ENCODE measurements at places on chromosomes 4 and X. TPM values are rescaled to one million over a fixed set of nuclear protein-coding genes. Genes with fewer than 3 reads are reported as not detected.
A peak's percentile ranks its signal among the peaks of the same experiment; 100 is the strongest.

DNA sequence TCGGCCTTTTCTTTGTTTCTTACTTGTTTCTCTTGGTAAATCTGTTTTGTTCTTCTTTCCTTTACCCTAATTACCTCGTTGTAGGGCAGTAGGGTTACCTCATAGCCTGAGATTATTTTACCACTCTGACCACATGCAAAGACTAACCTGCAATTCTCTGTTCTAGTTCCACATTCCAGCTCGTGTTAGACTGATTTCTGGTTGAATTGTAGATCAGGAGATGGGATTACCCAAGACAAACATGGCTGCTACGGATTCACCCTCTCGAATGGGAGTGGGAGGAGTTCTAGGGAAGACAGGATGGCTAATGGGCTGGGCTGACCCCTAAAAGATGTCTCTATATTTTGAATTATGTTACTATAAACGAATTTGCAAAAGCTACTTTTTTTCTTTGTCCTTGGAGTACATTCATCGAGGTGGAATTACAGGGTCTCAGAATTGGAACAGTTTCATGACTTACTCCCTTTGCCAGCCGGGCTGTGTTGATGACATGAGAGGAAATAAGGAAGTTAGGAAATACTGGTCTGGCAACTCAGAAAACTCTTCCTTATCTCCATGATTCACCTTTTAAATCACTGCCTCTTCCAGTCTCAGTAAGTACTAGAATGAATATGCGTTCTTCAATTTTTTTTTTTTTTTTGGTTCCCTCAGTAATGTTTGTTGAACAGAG lies 36.7 kb upstream of the FBXW7 start:
- peaks cover 2% of the 10 kb centered on the region for H3K4me1 ChIP-seq
- H3K27ac ChIP-seq, result no peak overlapping the region
- DNase-seq, result no peak
- H3K27me3 ChIP-seq, result peaks cover 14% of the 10 kb centered on the region

DNA sequence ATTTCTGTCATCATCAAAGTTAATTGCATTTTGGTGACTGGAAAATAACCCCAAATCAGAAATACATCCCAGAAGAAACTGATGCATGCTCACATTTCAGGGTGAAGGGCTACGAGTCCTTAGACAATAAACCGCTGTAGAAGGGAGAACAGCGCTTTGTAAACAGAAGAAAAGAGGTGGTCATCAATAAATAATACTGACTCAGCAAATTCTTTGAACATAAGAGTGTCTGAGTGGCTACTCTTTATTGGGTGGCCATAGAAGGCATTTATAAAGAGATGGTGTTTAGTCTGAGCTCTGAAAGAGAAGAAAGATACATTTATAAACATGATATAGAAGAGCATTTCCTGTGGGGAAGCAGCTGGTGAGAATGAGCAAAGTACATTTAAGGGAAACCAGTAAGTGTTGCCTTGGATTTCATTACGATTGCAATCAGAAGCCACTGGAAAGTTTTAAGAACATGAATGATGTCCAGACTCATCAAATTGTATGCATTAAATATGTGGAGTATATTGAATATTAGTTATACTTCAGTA lies 246.9 kb upstream of the GIMD1 start:
- no peak overlapping the region for H3K27ac ChIP-seq
- no peaks in the 10 kb centered on the region for H3K27me3 ChIP-seq
- no peak overlapping the region for H3K4me3 ChIP-seq

DNA sequence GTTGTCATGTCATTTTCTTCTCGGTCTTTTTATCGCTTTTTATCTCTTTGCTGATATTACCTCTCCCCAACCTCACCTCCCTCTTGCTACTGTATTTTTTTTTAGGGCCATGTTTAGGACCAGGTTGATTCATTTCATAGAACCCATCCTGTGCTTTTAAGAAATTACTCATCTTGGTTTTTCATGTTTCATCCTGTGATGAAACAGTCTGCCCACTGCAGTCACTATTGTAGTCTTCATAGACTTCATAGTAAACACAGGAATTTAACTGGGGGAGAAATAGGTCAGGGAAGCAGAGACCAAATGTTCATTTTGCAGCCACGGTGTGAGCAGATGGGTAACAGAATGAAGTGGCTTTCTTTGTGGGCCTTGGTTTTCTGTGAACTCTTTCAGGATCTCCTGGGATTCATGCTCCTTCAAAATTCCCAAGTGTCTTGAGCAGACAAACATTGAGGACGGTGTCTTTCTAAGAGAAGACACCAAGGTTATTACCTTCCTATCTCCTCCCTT lies 161.8 kb downstream of the NAA11 start:
- DNase-seq, result no peak
- H3K27me3 ChIP-seq, result no peaks in the 10 kb centered on the region
- no peak overlapping the region for H3K27ac ChIP-seq
- H3K4me3 ChIP-seq, result no peak overlapping the region
- no peaks in the 10 kb centered on the region for H3K36me3 ChIP-seq

DNA sequence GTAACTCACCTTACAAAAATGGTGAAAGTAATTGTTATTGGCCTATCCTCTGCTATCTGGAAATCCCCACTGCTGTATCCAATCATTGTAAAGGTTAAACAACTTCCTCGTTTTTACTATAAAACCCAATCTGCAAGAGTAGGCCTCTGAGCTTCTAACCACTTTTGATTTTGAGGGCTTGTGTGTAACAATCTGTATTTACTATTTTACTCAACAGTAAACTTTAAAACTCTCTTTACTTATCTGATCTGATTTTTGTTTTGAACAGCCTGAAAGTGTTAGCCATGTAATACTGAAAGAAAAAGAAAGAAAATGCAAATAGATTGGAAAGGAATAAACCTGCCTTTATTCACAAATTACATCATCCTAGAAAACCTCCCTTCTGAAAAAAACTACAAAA lies 63.1 kb downstream of the SLC10A7 start:
- peaks cover 24% of the 10 kb centered on the region for H3K36me3 ChIP-seq
- H3K4me1 ChIP-seq, result peaks cover 11% of the 10 kb centered on the region
- DNase-seq, result no peak
- H3K27ac ChIP-seq, result peak overlapping the region; percentile 81
- no peaks in the 10 kb centered on the region for H3K27me3 ChIP-seq
- peak overlapping the region; percentile 53 for H3K4me3 ChIP-seq

DNA sequence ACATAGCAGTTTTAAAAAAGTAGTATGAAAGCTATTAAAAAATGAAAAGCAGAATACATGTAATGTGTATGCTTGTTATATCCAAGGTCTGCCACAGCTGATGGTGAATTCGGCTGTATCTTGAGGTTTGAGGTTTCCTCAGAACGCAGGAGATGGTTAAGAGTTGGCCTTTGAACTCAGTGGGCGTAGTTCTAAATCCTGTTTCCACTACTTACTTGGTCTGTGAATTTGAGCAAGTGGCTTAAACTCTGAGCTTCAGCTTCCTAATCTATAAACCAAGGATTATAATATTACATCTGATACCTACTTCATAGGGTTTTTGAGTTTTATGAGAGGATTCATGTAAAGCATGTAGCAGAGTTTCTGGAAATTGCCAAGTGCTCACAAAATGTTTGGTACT lies 125.2 kb downstream of the STIM2 start:
- H3K4me1 ChIP-seq, result peaks cover 25% of the 10 kb centered on the region
- no peak for DNase-seq
- no peaks in the 10 kb centered on the region for H3K27me3 ChIP-seq
- H3K27ac ChIP-seq, result peak overlapping the region; percentile 12
- peaks cover 19% of the 10 kb centered on the region for H3K36me3 ChIP-seq

FRAS1 gene
- 0.23 TPM for total RNA-seq

FRMPD4 gene
- total RNA-seq, result not detected

DNA sequence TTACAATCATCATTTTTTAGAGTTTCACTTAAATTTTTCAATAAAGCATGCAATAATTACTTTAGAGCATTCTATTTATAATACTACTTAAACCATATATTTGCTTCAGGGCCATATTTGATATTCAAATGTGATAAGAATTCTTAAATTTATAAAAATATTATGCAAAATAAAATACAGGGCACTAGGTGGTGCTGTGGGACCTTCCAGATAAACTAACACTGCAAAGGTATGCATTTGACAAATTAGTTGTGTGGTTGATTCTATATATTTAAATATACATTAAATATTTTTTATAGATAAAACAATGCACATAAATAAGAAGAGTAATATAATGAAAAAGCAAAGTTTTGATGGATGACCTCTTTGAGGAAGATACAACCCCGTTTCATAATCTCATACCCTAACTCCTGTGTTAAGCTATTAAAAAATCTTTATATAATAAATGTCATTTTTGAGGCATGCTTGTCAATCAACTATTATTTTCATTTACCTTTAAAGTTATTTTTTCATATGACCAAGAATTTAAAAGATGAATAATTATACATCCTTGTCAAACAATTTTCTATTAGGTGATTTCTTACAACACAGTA lies 128.4 kb downstream of the REELD1 start:
- no peaks in the 10 kb centered on the region for H3K36me3 ChIP-seq
- no peak overlapping the region for H3K4me3 ChIP-seq
- no peaks in the 10 kb centered on the region for H3K27me3 ChIP-seq
- H3K4me1 ChIP-seq, result peaks cover 6% of the 10 kb centered on the region
- no peak for DNase-seq

DNA sequence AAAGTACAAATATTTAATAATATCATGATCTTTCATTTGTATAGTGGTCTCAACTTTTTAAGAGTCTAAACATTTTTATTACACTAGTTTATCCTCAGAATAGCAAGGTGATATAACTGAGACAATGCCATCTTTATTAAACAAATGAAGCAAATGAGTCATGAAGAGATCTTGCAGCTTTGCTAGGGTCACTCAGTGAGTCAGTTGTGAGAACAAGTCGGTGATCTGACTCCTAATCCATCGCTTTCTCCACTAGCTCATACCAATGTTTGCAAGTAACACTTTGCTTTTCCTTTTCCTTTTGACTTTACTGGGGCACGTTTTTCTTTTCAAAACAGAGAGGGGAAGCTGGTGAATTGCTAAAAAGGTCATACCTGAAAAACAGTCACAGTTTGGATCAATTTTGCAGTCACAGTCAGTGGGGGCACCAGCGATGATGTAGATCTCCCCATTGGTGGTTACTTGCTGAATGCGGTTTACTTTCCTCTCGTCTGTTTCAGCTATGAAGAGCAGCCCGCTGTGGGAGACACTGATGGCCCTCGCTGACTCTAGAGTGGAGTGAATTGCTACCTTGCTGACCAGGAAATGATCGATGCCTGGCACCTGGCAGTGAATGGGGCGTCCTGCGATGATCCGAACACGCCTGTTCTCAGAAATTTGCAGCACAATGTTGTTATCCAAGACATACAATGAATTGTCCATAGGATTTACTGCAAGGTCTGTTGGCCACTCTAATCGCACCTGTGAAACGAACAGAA lies 75.7 kb downstream of the SH2D1A start:
- no peaks in the 10 kb centered on the region for H3K4me1 ChIP-seq
- peaks cover 2% of the 10 kb centered on the region for H3K36me3 ChIP-seq
- H3K27ac ChIP-seq, result no peak overlapping the region
- DNase-seq, result no peak

GRCh38 chr4:95651891-95652290 lies 103.1 kb upstream of the UNC5C start:
- H3K4me1 ChIP-seq, result no peaks in the 10 kb centered on the region
- no peak overlapping the region for H3K4me3 ChIP-seq
- no peaks in the 10 kb centered on the region for H3K36me3 ChIP-seq
- H3K27me3 ChIP-seq, result no peaks in the 10 kb centered on the region
- no peak overlapping the region for H3K27ac ChIP-seq
- DNase-seq, result no peak

PAGE5 gene
- total RNA-seq, result 0.83 TPM

- H3K4me3 ChIP-seq, result no peak overlapping the region
- no peak overlapping the region for H3K27ac ChIP-seq
- DNase-seq, result no peak
- H3K4me1 ChIP-seq, result no peaks in the 10 kb centered on the region
Measured at GRCh38 chrX:72254816-72255215, 16.0 kb upstream of the ERCC6L start.

- no peak overlapping the region for H3K4me3 ChIP-seq
- H3K4me1 ChIP-seq, result peaks cover 2% of the 10 kb centered on the region
- no peaks in the 10 kb centered on the region for H3K36me3 ChIP-seq
- H3K27me3 ChIP-seq, result peaks cover 8% of the 10 kb centered on the region
Measured at GRCh38 chr4:4260185-4260751, 12.2 kb upstream of the TMEM128 start.

DNA sequence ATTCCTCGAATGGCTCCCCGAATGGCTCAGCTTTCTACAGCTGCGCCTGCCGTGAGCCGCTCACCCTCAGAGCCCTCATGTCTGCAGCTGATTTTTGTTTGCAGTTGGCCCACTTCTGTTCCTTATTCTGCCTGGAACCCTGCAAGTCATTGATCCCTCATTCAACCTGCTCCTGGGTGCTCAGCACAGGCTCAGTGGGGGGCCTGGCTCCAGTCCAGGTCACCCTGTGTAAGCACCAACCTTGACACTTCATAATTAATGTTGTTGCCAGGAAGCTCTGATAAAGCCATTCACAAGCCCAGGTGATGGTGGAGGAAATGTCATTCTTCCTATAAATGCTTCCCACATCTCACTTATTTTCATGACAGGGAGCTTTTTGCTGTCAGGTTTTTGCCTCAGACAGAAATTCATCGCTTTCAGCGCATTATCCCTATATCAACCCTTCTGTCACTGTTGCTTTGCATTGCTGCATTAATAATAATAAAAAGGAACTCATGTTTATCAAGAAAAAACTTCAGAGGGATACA lies 85.7 kb downstream of the F11 start:
- no peak overlapping the region for H3K4me3 ChIP-seq
- H3K36me3 ChIP-seq, result no peaks in the 10 kb centered on the region
- no peak for DNase-seq

TMEM31 gene
- total RNA-seq, result not detected

DNA sequence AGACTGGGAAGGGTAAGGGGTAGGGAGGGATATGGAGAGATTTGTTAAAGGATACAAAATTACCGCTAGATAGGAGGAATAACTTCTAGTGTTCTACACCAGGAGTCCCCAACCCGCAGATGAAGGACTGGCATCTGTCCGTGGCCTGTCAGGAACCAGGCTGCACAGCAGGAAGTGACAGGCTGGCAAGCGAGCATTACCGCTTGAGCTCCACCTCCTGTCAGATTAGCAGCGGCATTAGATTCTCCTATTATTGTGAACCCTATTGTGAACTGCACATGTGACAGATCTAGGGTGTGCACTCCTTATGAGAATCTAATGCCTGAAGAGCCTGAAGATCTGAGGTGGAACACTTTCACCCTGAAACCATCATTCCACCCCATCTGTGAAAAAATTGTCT lies 27.9 kb upstream of the BBS7 start:
- H3K4me3 ChIP-seq, result no peak overlapping the region
- H3K36me3 ChIP-seq, result no peaks in the 10 kb centered on the region
- H3K27me3 ChIP-seq, result peaks cover 2% of the 10 kb centered on the region

DNA sequence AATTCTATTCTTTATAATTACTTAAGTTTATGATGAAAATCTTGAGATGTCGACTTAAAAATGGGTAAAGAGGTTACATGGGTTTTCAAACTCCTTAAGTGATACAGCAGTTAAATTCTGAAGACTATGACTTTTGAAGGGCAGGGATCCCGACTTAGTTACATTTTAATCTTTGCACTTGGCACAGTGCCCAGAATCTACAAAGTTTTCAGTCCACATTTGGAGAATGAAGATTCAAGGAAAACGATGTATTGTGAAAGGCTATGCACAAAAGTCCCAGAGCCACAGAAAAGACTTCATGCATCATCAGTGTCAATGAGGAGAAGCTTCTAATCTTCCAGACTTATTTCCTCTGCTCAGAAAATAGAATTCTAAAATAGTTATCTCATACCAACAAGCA lies 36.3 kb upstream of the GRPR start:
- DNase-seq, result no peak
- peaks cover 2% of the 10 kb centered on the region for H3K27me3 ChIP-seq
- H3K36me3 ChIP-seq, result no peaks in the 10 kb centered on the region
- H3K4me3 ChIP-seq, result no peak overlapping the region
- H3K4me1 ChIP-seq, result no peaks in the 10 kb centered on the region
- H3K27ac ChIP-seq, result no peak overlapping the region

- peaks cover 4% of the 10 kb centered on the region for H3K4me1 ChIP-seq
- DNase-seq, result no peak
- H3K27me3 ChIP-seq, result no peaks in the 10 kb centered on the region
- peaks cover 62% of the 10 kb centered on the region for H3K36me3 ChIP-seq
- no peak overlapping the region for H3K27ac ChIP-seq
Measured at GRCh38 chr4:168386002-168386401, 67.5 kb upstream of the DDX60 start.
